ENCODE measurements at places on chromosomes 2 and 18.

- DNase-seq: no peak
Observed at GRCh38 chr18:56042915-56043536, 455.0 kb upstream of the TCF4 start.

DNA sequence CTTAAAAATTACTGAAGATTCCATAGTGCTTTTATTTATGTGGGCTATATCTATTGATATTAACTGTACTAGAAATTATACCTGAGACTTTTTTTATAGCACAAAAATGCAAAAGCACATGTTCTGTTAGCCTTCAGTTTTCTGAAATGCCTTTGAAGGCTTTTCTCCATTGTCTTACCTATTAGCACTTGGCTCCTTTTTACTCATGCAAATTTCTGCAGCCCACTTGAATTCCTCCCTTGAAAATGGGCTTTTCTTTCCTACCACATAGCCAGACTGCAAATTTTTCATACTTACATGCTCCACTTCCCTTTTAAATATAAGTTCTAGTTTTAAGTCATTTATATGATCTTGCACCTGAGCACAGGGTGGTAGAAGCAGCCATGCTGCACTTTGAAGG, 453.0 kb upstream of the TRIB2 start:
- no peak for DNase-seq

DNA sequence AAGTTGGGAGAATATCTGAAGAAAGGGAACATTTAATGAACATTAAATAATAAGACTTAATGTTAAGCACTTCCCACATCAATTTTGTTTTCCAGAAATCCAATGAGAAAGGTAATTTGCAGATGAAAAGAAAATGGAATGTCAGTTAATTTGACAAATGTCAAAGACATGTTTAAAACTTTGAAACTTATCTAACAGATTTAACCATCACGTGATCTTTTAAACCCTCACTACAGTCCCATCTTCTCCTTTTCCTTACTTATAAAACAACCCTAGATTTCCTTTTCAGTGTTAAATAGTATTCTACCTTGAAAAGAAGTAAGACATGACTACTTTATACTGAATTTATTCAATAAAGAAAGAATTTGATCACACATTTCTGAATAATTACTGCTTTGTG, 288.5 kb downstream of the NRXN1 start:
- DNase-seq: no peak

DNA sequence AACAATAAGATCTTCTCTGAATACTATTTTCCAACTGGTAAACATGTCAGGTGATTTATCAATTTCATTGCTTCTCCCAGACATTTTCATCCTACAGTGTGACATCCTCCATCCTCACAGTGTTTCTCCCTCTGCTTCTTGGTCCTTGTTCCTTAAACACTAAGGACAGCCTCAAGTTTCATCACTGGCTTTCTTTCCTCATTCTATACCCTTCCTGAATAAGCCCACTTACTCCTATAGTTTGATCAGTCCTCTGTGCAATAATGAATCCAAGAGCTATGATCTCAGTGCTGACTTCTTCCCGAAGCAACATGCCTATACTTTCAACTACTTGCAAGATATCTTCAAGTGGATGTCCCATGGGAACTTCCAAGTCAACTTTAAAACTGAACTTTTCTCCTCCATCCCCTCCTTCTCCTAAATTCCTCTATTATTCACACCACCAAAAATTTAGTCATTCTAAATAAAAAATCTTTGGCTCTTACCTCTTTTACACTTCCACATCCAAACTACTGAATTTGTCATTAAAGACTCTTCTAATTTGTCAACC, 87.6 kb downstream of the FAM228A start:
- DNase-seq: no peak

Data from chondrocyte (in vitro differentiated cells).